ENCODE measurements at places on chromosomes 16 and 17.

- DNase-seq: no peak
Measured at GRCh38 chr16:80174416-80174815, 366.4 kb upstream of the DYNLRB2 start.

DNA sequence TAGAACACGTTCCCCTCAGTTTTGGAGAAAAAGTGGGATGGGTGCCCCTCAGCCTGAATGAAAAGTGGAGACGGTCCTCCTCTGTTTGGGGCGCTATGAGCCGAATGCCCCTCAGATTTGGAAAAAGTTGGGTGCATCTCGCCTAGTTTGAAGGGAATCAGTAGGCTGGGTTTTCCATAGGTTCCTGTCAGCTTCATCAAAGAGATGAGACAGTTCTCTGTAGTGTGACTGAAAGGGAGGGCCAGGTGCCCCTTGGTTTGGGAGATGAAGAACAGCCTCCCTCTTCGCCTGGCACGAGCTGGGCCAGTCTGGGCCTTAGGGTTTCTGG is 742 bp upstream of the SLC9A5 start:
- DNase-seq: no peak

- DNase-seq: no peak
Measured at GRCh38 chr16:20956319-20956718, 55.7 kb downstream of the LYRM1 start.

DNA sequence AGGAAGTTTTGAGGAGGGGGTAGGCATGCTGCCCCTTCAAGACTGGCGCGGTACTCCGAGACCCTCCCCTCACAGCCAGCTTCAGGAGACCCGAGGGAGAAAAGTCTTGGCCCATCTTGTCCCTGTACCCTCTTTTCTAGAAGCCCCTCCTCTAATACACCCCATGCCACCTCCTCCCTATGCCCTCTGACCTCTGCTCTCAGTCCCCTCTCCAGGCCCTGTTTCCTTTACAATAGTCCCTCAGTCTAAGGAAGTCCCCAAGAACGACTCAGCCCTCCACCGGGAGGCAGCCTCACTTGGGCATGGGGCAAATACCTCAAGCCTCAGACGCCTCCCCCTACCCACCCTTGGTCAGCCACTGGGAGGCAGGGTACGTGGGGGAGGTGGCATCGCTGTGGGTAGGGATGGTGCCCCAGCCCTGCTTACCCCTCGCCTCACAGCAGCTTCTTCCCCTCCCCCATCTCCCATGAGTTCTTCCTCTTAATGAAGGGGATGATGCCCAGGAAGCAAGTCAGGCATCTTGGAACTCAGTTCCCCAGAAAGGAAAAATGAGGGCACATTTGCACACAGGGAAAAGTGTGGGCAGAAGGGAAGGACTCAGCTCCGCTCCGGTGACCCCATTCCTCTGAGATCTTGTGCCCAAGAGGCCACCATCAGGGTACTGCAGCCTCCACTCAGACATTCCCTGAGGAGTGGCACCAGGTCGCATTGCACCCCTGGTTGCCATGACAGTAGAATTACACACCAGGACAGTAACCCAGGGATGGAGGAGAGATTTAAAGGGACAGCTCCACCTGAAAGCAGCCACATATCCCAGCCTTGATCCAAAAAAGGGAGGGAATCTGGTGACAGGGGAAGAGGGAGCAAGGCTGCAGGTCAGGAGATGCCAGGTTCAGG is 6.2 kb downstream of the MPP2 start:
- DNase-seq: no peak

Data from CD4-positive, alpha-beta T cell treated with Interleukin-17A for 1 hour (primary cell).